Suprapubic skin (tissue), 4 donors: ENCODE measurements at places on chromosomes 13 and 19.

GRCh38 chr19:43767316-43767715 is 12.6 kb upstream of the SMG9 start:
- no peak for DNase-seq

DNA sequence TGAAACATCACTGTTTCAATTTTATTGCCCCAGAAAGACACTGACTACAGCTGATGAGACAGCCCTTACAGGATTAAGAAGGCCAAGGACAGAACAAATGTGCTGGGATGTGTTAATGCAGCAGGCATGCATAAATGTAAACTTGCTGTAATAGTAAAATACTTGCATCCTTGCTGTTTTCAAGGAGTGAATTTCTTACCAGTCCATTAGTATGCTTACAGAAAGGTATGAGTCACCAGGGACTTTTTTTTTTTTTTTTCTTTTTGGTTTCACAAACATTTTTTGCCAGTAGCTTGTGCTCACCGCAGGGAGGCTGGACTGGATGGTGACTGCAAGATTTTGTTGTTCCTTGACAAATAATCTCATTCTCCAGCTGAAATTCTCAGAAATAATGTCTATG is 55.1 kb downstream of the GPR180 start:
- no peak for DNase-seq

GRCh38 chr19:54803410-54803809 is at the start of gene KIR2DL4:
Gene KIR2DL4 (plus strand): TSS chr19:54803610. CDS start chr19:54803652, 42 bp downstream.
- no peak for DNase-seq

- DNase-seq: peak; percentile 64
Observed at GRCh38 chr13:112447761-112448603, 71.8 kb downstream of the SPACA7 start.

DNA sequence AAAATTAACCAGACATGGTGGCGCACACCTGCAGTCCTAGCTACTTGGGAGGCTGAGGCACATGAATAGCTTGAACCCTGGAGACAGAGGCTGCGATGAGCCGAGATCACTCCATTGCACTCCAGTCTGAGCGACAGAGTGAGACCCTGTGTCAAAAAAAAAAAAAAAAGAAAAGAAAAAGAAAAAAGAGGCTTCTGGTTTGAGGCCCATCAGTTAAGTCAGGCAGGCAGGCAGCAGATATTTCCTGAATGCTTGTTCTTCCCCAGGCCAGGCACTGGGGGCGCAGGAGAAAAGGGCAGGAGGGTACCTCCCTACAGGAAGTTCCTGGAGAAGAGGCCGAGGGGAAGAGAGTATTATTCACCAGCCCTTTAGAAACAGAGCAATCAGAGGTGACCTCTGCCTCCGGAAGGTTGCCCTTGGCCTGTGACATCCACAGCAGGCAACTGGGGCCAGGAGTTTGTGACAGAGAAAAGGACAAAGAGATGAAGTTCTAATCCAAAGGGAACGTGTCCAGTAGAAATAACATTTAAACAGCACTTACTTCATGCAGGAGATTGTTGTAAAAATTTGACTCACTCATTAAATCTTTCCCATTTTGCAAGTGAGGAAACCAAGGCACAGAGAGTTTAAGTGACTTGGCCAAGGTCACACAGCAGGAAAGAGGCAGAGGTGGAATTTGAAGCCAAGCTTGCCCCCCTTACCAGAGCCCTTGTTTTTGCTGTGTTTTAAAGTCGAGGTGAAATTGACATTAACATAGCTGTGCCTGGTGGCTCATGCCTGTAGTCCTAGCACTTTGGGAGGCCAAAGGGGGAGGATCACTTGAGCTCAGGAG is 4.3 kb upstream of the RLN3 start:
- DNase-seq: no peak

DNA sequence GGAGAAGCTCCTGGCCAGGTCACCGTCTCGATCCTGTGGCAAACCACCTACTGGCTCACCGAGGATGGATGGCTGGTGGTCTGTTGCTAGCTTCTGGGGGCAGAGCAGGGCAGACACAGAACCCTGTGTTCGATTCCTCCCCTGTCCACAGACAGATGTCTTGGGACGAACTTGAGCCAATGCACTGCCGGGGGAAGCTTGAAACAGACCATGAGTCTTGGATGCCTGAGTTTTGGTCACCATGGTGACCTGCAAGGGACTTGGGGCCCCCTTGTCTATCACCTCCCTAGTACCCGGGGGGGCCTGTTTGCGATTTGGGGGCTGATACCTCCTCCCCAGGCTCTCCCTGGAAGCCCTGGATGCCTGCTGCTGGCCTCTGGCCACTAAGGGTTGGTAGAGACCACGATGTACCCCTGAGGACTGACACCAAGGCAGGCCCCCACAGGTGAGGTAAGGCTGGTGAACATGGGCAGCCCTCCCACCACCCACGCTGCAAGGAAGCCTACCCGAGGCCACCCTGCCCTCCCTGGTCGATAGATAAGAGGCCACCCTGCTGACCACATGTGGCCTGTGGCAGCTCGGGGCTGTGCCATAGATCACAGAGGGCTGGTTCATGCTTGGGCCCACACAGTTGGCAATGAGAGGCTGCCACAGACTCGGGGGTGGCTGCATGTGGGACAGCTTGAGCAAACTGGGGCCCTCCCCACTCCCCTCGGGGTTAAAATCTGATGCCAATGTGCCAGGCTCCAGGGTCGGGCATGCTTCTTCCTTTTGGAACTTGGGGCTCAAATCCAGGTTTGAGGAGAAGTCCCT is 10.7 kb downstream of the IQCN start:
- no peak for DNase-seq

GRCh38 chr19:47741544-47742140 is 3.7 kb upstream of the NOP53 start:
- no peak for DNase-seq

- DNase-seq: no peak
Observed at GRCh38 chr13:43935878-43936277, 56.2 kb downstream of the LACC1 start.

- DNase-seq: no peak
Observed at GRCh38 chr19:30745476-30745985, 373.3 kb downstream of the ZNF536 start.

GRCh38 chr19:39142630-39143029 is 17.0 kb downstream of the PAK4 start:
- no peak for DNase-seq

- DNase-seq: no peak
Observed at GRCh38 chr19:41334793-41335192, 18.9 kb downstream of the TGFB1 start.

DNA sequence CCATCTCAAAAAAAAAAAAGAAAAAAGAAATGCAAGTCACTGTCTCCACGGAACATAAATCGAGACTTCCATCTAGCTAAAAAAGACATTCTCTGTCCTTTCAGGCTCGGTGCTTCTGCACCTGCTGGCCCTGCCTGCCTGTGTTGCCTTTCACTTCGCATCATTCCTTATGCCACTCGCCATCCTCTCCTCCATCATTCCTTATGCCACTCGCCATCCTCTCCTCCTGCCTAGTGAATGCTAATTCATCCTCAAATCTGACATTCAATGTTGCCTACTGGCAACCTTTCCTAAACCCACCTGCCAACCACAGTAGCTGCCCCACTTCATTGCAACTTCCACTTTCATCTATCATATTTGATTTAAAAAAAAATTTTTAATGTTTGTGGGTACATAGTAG is 36.7 kb downstream of the KCTD12 start:
- no peak for DNase-seq

- no peak for DNase-seq
Observed at GRCh38 chr13:66210677-66211076, 1019.5 kb downstream of the PCDH9 start.

DNA sequence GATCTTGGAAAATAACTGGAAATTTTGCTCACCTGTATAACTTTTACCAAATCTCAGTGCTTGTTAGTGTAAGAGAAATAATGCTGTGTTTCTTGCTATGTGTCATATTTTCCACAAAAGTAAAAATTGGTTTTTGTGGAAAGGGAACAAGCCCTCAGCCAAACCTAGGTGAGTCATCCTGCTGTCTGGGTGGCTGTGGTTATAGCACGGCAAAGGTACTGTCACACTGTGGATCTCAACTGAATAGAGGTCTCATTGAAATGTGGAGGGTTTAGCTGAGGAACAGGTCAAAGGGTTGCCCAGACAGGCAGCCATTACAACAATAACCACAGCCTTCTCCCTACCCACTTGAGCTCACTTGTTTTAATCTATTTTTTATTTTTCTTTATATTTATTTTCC is 338.8 kb upstream of the DACH1 start:
- DNase-seq: no peak

DNA sequence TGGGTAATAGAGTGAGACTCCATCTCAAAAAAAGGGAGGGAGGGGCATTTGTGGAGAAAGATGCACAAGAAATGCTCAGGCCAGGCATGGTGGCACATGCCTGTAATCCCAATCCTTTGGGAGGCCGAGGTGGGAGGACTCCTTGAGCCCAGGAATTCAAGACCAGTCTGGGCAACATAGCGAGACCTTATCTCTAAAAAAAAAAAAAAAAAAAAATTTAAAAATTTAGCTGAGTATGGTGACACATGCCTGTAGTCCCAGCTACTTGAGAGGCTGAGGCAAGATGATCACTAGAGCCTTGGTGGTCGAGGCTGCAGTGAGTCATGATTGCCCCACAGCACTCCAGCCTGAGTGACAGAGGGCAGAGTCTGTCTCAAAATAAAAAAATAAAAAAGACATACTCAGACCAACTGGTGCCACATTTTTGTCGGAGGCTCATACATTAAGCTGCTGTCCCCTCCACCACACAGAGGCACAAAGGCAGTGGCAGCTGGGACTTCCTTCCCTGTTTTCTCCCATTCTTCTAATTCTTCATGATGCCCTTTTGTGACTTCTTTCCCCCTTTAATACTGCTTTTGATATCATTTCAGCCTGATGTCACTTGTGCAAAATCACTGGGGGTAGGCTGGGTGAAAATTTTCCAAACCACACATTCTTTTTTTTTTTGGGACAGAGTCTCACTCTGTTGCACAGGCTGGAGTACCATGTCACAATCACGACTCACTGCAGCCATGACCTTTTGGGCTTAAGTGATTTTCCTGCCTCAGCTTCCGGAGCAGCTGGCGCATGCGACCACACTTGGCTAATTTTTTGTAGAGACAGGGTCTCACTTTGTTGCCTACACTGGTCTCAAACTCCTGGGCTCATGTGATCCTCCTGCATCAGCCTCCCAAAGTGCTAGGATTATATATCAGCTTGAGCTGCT is 26.8 kb upstream of the CXCL17 start:
- DNase-seq: no peak

DNA sequence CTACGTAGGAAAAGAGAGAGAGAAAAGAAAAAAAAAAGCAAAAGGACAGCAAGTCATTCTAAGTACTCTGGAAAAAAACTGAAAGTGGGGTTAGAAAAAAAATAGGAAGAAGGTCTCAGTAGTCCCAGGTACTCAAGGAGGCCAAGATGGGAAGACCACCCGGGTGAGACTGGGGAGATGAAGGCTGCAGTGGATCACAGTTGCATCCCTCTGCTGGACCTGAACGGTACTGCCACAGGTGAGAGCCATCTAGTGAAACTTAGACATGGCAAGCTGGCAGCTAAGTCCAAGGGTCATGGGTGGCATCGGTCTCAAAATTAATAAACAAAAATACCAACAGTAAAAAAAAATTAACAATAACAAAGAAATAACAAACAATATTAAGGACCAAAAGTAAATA is 41.0 kb upstream of the ZNF91 start:
- DNase-seq: no peak

DNA sequence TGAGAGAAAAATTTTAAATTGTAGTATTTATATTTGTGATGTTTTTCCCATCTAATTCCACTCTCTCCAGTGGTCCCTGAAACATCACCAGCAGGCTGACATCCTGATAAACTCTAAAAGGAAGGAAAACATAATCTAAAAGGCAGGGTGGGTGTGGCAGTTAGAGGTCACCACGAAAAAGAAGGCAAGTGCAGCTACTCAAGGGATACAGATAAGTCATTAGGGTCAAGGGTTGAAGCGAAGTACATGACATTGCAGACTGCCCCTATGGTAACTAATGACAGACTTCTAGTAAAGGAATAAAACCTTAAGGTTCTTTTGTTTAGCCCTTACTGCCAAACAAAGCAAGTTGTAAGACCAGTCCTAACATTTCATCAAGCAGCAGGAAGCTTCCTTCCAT is 6.0 kb upstream of the NEK3 start:
- no peak for DNase-seq

DNA sequence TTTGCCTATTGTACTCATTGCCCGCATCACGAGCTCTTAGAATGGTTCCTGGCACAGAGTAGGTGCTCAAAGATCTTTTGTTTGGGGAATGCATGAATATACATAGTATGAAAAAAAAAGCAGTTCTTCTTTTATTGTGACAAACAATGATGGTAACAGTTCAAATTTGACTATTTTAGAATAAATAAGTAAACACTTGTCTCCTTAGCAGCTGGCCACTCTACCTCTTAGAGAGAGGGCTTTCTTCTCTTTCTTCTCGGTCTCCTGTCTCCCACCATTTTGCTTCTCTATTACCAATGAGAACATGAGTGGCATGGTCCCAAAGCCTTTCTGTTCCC is 639 bp upstream of the SLAIN1 start:
- no peak for DNase-seq

- DNase-seq: no peak
Observed at GRCh38 chr13:100323937-100324336, 235.0 kb downstream of the PCCA start.

DNA sequence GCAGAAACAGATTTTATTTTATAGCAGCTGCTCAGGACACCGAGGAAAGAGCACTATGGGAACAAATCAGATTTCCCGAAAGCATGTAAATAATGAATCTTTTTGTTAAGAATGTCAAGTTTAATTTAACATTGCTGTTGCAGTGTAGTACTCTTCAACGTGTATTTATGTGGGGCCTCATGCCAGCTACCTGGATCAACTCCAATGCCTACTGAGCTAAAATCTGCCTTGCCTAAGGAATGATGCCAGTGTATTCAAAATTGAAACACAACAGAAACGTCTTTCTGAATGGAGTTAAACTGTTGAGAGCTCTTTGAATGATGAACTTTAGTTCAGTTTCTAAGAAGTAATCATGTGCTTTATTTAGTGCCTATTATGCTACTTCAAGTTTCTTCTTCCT is 1379.8 kb upstream of the ATXN8OS start:
- no peak for DNase-seq

GRCh38 chr13:95426631-95427030 is 125.4 kb upstream of the ABCC4 start:
- no peak for DNase-seq

DNA sequence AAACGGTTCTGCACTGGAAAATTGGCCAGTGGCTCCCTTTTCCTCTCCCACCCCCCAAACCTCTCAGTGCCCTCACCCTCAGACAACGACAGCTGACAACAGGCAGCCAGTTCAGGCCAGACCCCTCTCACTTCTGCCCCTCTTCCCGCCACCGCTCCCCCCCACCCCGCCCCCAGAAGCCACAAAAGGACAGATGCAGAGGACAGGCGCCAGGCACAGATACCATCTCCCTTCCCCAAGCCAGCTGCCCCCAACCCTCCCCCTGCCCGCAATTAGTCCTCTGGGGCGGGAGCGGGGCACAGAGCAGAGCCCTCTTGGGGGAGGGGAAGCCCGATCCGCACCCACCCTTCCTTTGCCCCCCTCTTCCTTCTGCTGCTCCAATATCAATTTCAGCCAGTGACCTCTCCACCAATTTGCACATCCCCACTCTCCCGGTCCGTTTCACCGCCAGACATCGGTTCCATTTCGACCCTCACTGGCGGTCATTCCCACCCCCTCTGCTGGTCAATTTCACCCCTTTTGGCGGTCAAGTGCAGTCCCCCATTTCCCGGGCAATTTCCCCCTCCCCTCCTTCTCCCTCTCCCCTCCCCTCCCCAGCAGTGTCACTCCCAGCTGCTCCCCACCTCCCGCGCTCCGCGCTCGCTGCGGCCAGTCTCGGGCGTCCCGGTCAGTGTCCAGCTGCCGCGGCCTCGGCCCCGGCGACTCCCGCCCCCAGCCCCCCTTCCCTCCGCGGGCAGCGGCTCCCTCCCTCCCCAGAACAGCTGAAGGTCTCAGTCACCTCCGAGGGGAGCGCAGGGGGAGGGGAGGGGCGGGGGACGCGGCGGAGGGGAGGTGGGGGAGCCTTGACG is at the start of gene SHD:
TSS of gene SHD (plus strand) at position 848 of the 848 bp plus-strand sequence. CDS start 798 bp downstream, outside the sequence.
- DNase-seq: no peak
